Posterior vena cava (tissue), 2 donors: ENCODE measurements at places on chromosomes 4 and X. TPM values are rescaled to one million over a fixed set of nuclear protein-coding genes. Genes with fewer than 3 reads are reported as not detected.

- DNase-seq: no peak
Measured at GRCh38 chr4:71113294-71113693, 119.8 kb downstream of the DCK start.

GRCh38 chrX:45714866-45715265 lies 514.2 kb upstream of the DIPK2B start:
- no peak for DNase-seq

DNA sequence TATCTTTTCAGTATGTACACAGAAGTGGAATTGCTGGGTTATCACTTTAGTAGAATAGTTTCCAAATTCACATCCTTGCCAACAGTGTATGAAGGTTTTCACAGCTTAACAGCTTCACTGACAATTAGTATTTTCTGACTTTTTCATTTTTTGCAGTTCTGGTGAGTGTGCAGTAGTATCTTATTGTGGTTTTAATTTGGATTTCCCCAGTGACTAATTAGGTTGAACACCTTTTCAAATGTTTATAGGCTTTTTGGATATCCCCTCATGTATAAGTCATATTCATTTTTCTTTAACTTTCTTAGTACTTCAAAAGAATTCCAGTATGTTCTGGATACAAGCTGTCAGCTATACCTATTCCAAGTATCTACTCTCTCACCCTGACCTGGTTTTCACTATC lies 37.1 kb downstream of the BRCC3 start:
- no peak for DNase-seq

DNA sequence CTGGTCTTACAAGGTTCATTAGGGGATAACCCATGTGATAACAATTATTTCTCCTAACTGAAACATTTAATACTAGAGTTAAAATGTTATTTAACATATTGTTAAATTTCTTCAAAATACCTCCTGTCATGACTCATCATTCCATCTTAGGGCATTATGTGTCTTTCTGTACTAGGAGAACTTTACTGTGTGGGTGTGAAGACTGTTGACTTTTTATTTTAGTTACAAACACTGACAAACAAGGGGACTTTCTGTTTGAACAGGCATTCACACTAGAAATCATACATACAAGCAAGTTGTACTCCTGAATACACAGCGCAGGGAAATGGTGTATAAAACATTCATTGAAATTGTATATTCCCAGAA lies 175.9 kb downstream of the FBXW7 start:
- DNase-seq: no peak

PRDM5 gene
- total RNA-seq: 19.4 TPM

GRCh38 chrX:30141966-30142365 lies 73.4 kb upstream of the MAGEB2 start:
- DNase-seq: no peak

DNA sequence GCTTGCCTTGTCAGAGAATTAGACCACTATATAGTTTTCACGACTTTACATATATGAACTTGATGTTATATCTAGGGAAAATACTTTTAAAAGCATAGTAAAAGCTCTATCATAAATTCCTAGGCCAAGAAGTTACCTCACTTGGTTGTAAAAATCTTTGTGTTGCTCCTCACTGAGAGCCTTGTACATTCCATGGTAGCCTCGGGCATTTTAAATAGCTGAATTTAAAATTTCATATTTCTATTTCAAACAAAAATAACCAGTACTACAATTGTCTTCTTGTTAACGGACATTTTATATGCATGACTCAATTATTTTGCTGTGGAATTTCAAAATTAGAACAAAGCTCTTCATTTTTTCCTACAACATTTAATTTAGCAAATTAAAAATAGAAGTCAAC lies 107.6 kb downstream of the MID1 start:
- no peak for DNase-seq

DNA sequence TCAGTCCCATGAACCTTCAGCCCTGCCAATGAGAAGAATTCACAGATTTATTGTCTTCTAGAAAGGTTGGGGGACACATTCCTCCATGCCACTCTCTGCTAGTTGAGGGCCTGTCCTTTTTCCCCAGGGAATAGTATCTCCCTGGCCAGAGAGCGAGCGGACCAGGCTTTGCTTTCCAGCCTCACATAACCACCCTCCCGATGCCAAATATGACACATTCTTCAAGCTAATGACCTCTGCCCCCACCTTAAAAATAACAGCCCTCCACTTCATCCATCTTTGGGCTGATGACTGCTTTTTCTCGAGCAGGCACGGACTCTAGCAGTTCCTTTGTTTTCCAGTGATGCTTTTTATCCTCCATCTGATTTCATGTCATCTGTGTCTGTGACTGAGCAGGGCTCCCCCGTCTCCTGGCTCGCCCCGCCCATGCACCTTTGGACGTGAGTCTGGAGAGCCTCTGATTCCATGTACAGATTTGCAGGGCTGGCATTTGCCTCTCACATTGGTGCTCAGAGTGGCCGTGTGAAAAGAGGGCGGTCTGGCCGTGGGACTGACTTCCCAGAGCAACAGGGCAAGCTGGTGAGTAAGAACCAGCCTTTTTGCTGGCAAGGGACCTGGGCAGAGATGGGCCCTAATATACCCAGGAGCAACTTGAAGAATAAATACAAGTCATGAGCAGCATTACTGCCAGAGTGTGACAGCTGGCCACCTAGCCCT lies 279.8 kb downstream of the BCOR start:
- no peak for DNase-seq

DNA sequence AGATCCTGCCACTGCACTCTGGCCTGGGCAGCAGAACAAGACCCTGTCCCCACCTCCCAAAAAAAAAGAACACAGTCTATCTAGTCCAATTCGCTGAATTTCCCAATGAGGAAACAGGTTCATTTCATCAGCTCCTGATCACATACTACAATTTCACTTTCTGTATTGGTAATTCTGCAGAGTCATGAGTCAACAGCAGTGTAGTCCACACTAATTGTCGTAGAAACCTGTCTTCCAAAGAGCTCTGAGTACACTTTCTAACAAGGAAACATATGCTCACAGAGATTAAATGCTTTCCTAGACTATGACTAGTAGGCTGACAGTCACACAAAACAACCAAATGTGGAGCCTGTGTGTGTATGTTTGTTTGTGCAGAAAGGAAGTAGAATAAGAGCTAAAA lies 91.9 kb downstream of the GPC4 start:
- no peak for DNase-seq

CCDC110 gene
- 6.6 TPM for total RNA-seq

GRCh38 chr4:127533028-127533700 lies 99.6 kb upstream of the INTU start:
- no peak for DNase-seq
